ENCODE measurements at places on chromosomes 5 and 9. TPM values are rescaled to one million over a fixed set of nuclear protein-coding genes. Genes with fewer than 3 reads are reported as not detected.

DNA sequence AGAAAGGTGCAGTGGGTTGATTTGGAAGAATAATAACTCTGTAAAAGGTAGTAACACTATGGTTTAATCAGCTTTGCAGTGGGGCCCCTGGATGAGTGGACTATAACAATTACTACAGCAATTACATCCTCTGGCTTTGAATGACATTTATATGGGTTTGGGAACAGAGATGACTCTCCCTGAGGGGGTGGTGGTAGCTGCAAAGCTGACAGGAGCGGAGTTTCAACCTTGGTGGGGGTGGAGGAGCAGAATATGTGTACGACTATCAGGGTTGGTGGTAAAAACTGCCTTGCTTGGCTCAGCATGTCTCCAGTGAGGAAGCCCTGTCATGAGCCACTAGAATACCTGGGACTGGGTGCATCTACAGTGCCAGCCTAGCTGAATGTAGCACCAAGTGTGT lies 28.3 kb upstream of the NR3C1 start:
- no peak for DNase-seq

GRCh38 chr5:99045871-99046270 lies 117.1 kb upstream of the CHD1 start:
- no peak for DNase-seq

Gene ATG10
- 9.3 TPM for total RNA-seq

Gene CDKN2A
- 14.8 TPM for total RNA-seq

GRCh38 chr9:108834959-108835665 lies 20.7 kb downstream of the ACTL7B start:
- no peak for DNase-seq

- no peak for DNase-seq
Observed at GRCh38 chr9:95027914-95028852, 289.3 kb downstream of the FANCC start.

- no peak for DNase-seq
Observed at GRCh38 chr5:28066856-28067255, 1028.5 kb upstream of the CDH9 start.

- DNase-seq, result no peak
Observed at GRCh38 chr9:120694559-120694958, 19.7 kb downstream of the MEGF9 start.

Gene OR1N2
- total RNA-seq, result not detected

Gene FBP1
- 10.5 TPM for total RNA-seq

GRCh38 chr9:3475300-3476020 lies 50.3 kb downstream of the RFX3 start:
- no peak for DNase-seq

DNA sequence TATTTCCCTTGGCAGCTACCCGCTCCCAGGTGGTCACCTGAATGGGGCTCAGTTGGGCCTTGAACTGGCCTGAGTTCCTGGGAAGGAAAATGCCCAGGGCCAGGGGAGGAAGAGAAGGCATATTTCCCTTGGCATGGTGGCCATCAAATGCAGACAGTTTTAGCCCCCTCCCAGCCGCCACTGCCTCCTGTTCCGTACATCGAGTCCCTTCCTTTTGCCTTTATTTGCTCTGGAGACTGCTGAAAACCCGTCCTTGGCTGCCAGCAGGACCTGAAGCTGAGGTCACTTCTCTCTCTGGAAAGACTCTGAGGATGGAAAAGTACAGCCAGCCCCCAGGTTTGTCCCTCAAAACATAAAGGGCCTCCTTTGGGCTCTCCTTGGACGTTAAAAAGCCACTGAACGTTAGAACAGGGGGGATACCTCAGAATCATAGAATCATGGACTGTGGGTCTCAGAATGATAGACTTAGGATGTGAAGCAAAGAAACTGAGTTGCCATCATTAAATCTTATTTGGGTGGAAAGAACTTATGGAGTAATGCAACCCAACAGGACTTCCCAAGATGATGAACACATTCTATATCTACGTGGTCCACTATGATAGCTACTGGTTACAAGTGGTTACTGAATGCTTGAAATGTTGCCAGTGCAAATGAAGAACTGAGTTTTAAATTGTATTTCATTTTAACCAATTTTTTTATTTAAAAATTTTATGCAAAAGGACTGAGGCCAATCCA lies 7.1 kb downstream of the SPARC start:
- DNase-seq, result no peak

Gene ZFP2
- 1.0 TPM for total RNA-seq

DNA sequence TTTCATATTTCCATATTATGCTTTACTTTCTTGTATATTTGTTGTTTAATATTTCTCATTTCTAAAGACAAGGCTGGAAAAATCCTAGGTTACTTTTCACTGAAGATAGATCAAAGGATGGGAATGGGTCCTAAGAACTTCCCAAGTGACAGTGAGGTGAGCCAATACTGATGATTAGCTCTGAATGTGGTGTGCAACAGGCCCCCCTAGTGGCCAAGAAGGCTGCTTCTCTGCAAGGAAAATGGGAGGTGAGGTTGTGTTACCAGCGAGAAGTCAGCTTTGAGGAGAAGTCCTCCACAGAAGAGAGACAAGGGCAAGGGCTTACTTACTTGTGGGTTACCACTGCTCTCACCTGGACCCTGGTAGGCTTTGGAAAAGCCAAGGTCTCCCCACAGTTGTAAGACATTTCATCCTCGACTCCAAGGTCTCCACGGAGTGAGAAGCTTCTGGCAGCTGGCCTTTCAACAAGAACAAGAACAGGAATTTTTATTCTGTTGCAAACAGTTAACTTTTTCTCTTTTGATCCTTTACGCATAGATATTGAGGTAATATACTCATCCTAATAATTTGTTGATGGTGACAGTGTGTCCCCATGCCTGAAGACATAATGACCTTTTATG lies 69.9 kb downstream of the MAMDC2 start:
- no peak for DNase-seq

Gene ZBTB26
- 10.2 TPM for total RNA-seq

DNA sequence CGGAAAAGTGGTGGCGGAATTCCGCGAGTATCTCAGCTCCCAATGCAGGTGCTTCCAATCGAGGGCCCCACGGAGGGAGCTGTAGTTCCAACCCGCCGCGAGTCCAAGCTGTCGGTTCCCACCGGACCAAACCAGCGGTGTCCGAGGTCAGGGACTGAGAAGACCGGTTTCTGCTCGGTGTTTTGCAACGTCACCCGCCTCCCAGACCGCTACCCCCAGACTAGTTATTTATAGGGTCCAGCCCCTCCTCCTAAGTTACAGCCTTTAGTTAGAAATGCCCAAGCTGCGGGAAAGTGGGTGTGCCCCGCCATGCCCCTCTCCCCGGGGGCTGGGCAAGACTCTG lies 677 bp upstream of the MYORG start:
- DNase-seq, result no peak

GRCh38 chr9:82447343-82447742 lies 458.8 kb downstream of the SPATA31D1 start:
- no peak for DNase-seq

DNA sequence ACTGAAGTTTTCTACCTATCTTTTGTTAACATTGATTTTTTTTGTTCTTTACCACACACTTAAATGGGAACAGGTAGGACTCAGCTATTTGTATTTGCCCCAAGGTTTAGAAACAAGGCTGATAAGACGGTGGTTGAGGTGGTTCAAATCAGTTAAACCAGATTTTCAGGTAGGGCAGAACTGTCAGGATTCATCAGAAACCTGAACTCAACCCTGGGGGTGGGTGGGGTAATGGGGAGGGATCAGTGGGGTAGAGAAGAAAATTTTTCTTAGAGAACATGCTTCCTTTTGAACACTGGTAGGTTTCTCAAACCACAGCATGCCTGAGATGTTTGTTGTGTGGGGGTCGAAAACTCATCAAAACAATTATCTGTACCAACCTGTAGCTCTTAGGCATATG lies 113.0 kb downstream of the BASP1 start:
- no peak for DNase-seq

DNA sequence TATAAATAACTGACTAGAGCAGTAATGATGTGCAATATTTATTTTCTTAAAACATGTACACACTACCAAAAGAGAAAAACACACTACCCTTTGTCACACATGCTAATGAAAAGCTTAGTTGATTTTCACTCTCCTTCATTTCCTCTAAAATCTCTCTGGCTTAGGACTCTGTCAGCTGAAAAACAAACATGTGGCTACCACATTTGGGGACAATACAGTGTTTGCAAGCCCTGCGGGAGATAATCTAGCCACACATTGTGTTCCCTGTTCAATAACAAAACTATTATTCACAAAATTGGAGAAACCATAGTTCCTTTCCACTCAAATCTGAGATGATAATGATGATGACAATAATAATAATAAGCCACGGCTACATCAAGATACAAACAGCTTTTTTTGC lies 3.5 kb upstream of the LOX start:
- no peak for DNase-seq

DNA sequence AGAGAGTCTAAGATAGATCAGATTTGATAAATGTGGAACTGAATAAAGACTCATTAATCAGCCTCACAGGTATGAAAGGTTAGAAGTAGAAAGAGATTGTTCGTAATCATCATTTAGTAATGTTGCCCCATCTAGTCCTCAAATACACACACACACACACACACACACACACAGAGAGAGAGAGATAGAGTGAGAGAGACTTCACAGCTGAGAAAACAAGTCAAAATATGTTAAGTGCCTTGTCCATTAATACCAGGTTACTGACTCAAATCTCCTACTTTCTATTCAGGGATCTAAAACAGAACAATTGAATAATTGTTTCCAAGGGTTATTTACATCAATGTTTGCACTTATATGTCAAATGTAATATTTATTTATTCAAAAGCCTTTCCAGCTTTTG lies 284.6 kb downstream of the MRPS30 start:
- no peak for DNase-seq

DNA sequence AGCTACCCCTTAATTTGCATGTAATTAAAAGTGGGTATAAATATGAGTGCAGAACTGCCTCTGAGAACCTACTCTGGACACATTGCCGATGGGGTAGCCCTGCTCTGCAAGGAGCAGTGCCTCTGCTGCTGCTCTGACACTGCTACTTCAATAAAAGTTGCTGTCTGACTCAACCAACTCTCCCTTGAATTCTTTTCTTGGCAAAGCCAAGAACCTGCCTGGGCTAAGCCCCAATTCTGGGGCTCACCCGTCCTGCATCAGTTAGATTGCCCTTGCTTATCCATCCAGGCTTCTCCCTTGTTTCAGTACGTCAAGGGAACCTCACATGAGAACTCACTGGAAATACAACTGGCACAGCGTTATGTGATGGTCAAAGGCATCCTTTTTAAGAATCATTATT lies 44.1 kb downstream of the FBXL7 start:
- DNase-seq, result no peak

GRCh38 chr5:32512926-32513325 lies 68.4 kb upstream of the ZFR start:
- no peak for DNase-seq

- DNase-seq, result no peak
Observed at GRCh38 chr5:26390608-26391007, 647.8 kb downstream of the CDH9 start.

DNA sequence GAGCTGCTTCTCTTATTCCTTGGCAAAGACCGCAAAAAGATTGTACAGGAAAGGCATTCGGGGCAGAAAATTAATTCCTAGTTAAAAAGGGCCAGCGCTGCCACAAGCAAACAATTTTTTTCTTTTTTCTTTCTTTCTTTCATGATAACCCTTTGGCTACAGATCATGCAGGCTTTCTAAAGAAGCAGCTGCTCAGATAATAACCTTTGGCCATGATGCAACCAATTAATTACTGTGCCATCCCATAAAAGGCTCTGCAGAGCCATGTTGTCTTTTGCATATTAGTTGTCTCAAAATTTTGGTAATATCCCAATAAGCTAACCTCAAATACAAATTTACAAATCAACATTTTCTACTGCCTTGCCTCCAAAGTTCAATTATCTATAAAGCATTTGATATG lies 758.4 kb upstream of the SEMA6A start:
- no peak for DNase-seq

GRCh38 chr5:472076-472655 lies 29.2 kb downstream of the EXOC3 start:
- DNase-seq, result peak; percentile 30

Gene FGF10
- not detected for total RNA-seq

- no peak for DNase-seq
Observed at GRCh38 chr9:111131211-111131610, 92.9 kb upstream of the LPAR1 start.

DNA sequence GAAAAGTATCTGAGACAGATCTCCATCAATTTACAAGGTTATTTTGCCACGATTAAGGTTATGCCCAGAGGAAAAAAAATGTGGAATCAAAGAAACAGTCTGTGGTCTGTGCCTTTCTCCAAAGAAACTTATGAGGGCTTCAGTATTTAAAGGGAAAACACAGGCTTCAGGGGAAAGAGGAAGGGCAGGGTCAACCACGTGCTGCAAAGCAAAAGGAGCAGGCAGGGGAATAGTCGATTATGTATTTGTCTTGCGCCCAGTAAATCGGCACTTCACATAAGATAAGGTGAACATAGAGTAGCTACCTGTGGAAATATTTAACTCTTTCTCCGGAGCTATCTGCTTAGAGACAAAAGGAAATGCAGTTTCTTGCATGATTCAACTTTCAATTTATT lies 343.7 kb downstream of the RAB3C start:
- DNase-seq, result no peak

DNA sequence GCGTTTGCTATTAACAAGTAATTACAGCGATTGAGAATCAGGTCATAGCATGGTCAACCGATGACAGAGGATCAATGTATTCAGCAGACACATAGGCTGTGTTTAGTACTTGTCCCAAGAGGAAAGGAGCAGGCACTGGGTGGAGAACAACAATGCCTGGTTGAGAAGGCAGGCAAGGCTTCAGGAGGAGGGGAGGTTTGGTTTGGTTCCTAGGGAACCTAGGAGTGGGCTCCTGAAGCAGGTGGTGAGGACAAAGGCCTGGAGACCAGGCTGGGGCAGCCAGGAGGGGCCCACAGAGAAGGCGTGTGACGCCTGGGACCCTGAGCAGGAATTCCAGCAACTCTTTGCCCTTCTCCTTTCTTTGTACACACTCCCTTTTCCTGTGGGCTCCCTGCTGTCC lies 195.6 kb downstream of the SPOCK1 start:
- no peak for DNase-seq

DNA sequence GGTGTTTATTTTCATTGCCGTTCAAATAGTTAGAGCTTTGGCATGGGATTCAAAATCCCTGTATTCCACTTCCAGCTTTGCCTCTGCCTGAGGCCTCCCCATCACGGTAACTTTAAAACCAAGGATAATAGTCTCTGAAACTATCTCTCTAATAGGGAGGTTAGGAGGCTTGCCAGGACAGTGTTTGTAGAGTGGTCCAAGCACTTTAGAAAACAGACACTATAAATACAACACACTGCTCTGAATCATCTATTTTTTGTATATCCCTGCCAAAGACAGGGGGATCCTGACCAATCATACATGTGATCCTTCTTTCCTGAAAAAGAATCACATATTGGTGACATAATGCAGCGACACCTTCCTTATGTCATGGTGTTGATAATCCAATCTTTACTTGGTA lies 326.8 kb downstream of the BNC2 start:
- no peak for DNase-seq

Data from naive thymus-derived CD4-positive, alpha-beta T cell (primary cell).